ENCODE measurements at places on chromosomes 5 and 9.

- DNase-seq: no peak
Observed at GRCh38 chr5:32753765-32754164, 42.6 kb downstream of the NPR3 start.

GRCh38 chr9:104009826-104010225 lies 84.3 kb upstream of the SMC2 start:
- DNase-seq: no peak

GRCh38 chr5:74167206-74167929 lies 473.2 kb downstream of the ENC1 start:
- no peak for DNase-seq

GRCh38 chr5:124596595-124597421 lies 149.6 kb downstream of the ZNF608 start:
- no peak for DNase-seq

- no peak for DNase-seq
Observed at GRCh38 chr9:80932947-80933780, 756.2 kb downstream of the TLE1 start.

GRCh38 chr5:96434201-96434645 lies 1.2 kb upstream of the PCSK1 start:
- no peak for DNase-seq

DNA sequence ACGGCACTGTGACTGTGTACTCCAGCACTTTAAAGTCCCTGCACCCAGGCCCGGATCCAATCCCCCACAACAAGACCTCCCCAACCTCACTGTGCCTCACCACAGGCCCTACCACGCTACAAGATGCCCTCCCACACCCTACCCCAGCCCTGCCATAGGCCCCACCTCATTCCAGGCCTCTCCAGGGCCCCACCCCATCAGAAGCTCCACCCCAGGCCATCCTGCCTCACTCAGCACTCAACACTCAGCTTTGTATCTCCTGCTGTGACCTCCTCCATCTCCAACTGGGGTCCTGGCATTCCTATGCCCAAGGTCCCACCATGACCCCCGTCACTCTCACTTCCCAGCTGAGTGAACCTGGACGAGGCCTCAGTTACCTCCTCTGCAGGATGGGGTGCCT lies 38.8 kb downstream of the BARX1 start:
- DNase-seq: no peak

- DNase-seq: no peak
Observed at GRCh38 chr5:146862641-146863040, 15.9 kb downstream of the PPP2R2B start.

GRCh38 chr5:147303976-147304375 lies 69.2 kb downstream of the STK32A start:
- DNase-seq: no peak

DNA sequence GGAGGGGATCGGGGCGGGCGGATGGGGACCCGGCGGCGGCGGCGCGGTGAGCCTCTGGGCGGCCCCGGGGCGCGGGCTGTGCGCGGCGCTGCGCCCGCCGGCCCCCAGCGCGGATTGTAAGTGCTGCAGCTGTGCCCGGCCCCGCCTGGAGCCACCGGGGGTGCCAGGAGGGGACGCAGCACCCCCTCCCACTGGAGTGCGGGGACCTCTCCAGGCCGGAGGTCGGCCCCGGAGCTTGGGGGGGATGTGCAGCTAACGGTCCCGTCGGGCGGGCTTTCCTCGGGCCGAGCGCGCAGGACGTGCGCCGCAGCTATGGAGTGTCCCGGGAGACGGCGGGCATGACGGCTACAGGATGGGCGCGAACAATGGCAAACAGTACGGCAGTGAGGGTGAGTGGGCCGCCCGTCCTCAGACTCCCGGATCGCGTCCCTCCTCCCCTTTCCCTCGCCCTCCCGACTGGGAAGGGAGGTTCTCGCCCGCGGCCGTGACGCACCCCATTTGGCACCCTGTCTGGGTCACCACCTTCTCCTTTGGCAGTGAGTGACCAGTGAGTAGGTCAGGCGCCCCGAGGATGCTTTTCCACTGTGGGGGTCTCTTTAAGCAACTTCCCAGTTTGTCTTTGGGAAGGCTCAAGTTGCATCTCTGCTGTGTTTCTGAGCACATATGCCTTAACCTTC lies 483 bp downstream of the FBXL7 start:
- no peak for DNase-seq

- DNase-seq: no peak
Observed at GRCh38 chr5:8897316-8897715, 648.6 kb downstream of the SEMA5A start.

GRCh38 chr9:114742947-114743346 lies 61.0 kb upstream of the TEX48 start:
- DNase-seq: no peak

DNA sequence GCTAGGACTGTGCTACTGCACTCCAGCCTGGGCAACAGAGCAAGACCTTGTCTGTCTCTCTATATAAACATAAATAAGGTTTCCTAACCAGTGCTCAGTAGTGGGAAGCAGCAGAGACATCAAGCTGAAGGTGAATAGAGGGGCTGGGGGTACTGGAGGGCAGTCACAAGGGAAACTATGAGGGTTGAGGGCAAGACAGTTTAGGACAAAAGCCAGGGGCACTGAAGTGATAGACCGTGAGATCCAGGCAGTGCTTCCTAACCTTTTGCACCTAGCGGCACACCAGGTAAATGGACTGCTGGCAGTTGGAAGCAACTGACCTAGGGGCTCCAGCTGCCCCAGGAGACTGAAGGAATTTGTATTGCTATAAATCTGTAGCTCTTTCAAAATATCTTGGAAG lies 178.4 kb downstream of the PJA2 start:
- no peak for DNase-seq

- no peak for DNase-seq
Observed at GRCh38 chr5:143426437-143426991, 23.0 kb upstream of the NR3C1 start.

GRCh38 chr5:94945656-94946055 lies 327.2 kb downstream of the SLF1 start:
- DNase-seq: no peak

DNA sequence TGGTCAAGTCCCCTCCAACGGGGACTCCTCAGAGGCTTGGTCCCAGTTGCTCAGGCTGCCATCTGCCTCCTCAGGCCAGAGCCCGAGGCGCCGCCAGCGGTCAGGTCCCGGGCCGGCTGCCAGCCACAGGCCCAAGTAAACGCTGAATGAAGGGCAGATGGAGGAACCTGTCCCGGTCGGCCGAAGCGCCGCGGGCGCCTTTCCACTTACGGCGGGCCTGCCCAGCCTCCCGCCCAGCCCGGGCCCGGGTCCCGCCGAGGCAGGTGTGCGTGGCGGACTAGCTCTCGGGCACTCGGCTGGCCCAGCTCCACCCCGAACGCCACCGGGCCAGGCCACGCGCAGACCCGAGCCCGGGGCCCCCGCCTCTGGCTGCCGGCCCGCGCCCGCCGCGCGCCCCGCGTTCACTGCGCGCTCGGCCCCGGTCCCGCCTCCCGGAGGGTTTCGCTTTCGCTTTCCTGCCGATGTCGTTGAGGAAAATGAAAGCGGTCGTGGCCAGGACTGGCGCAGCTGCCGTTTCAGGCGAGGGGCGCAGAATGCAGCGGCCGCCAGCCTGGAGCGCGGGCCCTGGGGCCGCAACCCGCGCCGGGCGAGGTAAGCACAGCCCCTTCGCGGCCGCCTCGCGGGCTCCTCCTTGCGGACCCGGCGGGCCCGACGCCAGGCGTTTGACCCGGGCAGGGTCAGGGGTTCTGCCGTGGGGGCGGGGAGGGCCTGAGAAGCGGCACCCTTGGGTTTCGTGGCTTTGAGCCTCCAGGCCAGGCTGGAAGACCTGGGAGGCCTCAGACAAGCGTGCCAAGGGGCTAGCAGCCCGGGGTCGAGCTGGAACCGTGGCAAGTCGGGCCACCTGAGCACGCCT lies 41.2 kb downstream of the SLC22A5 start:
- peak; percentile 58 for DNase-seq

DNA sequence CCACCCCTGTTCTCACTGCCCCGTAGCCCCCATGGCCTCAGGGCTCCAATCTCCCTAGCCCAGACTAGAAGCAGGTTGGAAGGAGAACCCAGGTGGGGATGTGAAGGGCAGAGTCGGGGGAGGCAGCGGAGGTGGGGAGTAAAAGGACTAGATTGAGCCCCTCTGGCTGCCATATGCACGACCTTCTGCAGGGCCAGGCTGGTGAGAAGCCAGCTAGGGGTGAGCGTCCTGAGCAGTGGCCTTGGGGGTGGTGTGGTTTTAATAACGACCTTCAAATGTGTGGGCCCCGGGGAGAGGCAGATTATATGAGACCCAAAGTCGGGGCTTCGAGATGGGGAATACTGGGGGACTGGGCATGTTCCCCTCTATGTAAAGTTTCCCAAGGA lies 139.5 kb downstream of the C9orf50 start:
- DNase-seq: no peak

GRCh38 chr9:71725590-71726338 lies 42.5 kb downstream of the CEMIP2 start:
- no peak for DNase-seq

DNA sequence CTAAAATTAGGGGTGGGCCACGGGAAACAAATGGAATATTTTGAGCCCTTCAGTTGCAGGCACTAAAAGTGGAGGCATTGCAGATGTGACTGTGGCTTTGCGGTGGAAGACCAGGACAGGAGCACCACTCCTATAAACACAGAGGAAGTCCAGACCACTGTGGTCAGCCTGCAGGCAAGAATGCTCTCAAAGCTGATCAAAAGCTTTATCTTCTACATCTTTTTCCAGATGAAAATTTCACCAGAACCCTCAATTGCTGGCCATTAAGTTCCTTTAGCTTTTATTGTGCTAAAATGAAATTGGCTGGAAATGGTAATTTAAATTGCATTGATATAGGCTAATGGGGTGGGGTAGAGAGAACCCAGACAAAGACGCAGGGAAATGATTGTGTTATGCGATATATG lies 208.8 kb downstream of the ERCC6L2 start:
- DNase-seq: no peak

DNA sequence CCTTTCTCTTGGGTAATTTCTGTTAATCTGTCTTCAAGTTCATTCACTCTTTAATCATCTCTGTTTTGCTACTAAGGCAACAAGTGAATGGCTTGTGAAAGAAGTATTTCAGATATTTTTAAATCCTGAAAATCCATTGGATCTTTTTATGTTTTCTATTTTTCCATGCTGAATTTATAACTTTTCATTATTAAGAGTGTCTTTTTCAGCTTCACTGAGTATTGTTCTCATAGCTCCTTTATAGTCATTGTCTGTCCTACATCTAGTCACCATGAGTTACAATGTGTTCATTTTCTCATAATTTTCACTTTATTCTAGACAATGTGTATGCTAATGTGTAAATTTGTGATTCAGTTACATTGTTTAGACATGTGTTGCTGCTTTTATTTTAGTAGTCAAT lies 556.4 kb downstream of the TUSC1 start:
- DNase-seq: no peak

GRCh38 chr5:175743676-175744210 lies 85.9 kb downstream of the HRH2 start:
- DNase-seq: no peak

DNA sequence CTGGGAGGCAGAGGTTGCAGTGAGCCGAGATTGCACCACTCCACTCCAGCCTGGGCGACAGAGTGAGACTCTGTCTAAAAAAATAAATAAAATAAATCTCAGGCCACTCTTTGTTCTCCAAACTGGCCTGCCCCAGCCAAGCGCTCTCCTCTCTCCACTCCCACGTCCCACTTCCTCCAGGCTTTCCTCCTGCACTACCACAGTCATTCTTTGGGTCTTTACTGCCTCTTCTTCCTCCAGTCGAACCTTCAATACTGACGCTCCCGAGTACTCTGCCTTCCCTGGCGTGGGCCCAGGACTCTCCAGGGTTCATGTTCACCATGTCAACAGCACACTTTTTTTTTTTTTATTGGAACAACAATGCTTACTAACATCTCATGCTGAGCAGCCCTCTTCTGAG lies 23.9 kb downstream of the RNF130 start:
- DNase-seq: no peak

- DNase-seq: no peak
Observed at GRCh38 chr5:149782018-149782894, 52.1 kb downstream of the PPARGC1B start.

- DNase-seq: no peak
Observed at GRCh38 chr5:64707191-64707590, 16.9 kb downstream of the SHISAL2B start.

GRCh38 chr5:2751592-2752021 lies at the start of gene IRX2:
TSS of gene IRX2 (minus strand) at chr5:2751677. CDS start at chr5:2751413, 264 bp downstream.
- DNase-seq: no peak

- no peak for DNase-seq
Observed at GRCh38 chr9:116074658-116075057, 78.9 kb upstream of the PAPPA start.

GRCh38 chr5:158812408-158812807 lies 287.3 kb downstream of the EBF1 start:
- no peak for DNase-seq

DNA sequence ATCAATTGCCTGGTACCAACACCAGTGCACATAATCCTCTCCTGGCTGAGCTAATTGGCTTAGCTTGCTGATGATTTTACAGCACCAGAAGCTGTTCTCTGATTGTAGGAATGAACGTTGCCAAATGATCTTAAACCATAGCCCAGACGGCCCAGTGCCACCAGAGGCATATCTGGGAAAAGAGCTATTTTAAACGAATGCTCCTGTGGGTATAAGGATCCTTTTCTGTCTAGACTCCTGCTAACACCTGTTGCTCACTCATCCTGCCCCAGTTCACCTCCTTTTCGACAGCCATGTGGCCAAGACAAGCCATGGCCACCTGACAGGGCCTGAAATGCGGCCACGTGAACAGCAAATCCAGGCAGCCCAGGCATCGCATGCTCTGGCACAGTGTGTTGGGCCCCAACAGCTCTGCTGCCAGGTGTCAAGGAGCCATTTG lies 289.9 kb upstream of the SLC30A5 start:
- DNase-seq: no peak

- DNase-seq: no peak
Observed at GRCh38 chr5:175746851-175747250, 89.0 kb downstream of the HRH2 start.

DNA sequence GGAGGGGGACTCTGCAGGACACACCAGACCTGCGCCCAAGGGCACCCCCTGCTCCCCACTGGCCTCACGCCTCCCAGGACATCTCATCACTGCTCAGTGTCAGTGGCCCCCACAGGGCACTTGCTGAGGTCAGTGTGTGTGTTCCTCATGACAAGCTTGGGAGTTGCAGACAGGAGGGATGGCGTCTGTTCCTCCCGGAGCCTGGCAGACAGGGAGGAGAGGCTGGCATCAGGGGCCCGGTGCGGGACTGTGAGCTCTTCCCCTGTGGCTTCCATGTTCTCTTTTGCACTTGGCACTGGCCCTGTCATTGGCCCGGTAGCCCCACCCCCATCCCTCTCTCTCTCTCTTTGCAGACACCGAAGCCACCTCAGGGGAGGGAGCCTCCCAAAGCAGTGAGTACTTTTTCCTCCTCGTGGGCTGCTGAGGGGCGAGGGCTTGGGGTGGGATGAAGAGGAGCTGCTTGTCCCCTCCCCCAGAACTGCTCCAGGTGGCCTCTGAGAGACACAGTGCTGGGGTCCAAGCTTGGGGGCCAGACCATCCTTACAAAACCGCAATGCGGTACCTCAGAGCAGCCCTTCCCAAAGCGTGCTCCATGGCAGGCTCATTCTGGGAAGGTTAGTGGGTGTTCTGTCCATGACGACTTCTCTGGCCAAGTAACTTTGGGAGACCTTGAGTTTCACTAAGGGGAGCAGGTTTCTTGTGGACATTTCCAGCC lies 75.7 kb downstream of the AMBP start:
- DNase-seq: no peak

Measured in stimulated activated CD8-positive, alpha-beta memory T cell treated with anti-CD3 and anti-CD28 coated beads, Interleukin-7, amount 100 ng/mL, for 1 hour (primary cell).